ENCODE measurements at places on chromosomes 5 and 9.

DNA sequence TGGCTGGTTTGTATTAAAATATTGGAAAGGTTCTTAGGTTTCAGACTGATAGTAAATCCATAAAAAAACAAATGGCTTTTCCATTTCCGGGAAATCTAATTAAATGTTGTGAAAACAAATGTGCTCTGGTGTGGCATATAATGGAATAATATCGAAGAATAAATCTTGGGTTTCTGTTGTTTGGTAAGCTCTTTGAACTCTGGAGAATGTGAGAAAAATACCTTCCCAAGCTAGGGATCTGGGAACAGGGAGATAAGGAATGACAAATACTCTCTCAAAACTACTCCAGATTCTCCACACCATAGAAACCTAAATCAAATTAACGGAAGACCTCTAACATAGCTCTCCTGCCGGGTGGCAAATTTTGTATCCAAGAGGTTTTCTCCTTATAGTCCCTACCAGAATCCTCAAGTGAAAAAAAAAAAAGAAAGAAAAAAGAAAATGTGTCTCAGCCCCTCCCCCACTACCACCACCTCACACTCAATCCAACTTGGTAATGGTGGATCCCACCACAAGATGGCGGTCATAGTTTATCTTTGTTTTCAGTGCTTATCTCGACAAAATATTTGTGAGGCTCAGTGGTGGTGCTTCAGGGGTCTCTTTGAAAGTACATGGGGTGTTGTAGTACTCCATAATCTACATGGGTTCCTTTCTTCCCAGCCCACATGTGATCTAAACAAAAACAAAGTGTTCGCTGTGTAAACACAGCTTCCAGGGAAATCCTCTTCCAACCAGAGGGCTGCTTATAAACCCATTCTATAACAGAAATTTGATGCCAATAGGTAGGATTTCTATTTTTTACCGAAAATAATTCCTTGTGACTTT is 54.5 kb upstream of the FST start:
- no peak for DNase-seq

DNA sequence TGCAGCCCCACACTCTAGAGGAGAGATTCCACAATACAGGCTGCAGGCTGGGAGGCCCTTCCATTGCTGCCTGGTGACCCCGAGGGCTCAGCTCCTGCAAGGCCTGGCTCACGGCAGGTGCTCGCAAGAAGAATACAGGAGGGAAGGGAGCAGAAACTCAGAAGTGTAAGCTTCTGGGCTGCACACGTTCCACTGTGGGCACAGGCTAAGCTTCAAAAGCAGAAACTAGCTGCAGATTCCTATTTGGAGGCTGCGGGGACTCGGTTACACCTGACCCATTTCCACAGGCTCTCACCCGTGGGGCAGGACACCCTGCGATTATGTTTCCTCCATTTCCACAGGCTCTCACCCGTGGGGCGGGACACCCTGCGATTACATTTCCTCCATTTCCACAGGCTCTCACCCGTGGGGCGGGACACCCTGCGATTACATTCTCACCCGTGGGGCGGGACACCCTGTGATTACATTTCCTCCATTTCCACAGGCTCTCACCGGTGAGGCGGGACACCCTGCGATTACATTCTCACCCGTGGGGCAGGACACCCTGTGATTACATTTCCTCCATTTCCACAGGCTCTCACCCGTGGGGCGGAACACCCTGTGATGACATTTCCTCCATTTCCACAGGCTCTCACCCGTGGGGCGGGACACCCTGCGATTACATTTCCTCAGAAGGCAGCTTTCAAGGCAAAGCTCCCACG is 10.3 kb downstream of the LPCAT1 start:
- DNase-seq = no peak

- no peak for DNase-seq
Observed at GRCh38 chr5:157047898-157048297, 11.0 kb downstream of the HAVCR1 start.

DNA sequence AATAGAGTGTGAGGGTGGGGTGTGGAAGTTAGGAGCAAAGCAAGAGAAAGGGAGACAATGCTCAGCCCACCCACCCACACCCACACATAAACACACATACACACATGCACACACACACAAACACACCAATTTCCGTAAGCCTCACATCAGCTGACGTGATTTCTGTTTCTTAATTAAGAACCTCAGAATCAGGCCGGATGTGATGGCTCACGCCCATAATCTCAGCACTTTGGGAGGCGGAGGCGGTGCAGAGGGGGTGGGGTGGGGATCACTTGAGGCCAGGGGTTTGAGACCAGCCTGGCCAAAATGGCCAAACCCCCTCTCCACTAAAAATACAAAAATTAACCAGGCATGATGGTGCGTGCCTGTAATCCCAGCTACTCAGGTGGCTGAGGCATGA is 26.4 kb upstream of the PIK3R1 start:
- no peak for DNase-seq

DNA sequence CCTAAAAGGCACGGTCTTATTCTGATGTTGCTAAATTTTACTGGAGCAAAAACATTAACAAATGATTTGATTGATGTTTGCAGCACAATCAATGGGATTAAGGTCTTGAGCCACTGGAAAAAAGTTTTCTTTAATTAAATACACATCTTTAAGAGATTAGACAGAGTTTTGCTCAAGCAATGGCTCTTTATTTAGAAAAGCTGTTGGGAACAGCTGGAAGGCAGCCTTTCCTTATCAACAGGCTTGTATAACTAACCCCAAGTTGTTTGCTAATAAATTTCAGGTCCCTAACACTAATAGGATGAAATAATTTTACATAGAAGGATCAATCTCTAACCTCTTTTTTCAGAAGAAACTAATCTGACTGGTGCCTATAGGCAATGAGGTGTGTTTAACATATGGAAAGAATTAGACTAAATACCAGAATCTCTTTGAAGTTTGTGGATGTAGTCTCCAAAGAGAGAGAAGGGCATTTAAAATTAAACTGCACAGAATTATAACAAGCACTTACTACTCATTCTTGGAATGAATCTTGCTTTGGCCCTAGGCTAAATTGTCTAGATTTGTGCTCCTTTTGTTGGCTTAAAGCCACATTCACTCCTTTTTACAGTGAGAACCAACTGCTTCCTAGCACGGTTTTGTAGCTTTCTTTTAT is 67.3 kb upstream of the TNFAIP8 start:
- DNase-seq = no peak

GRCh38 chr5:75460942-75461610 is 50.4 kb downstream of the CERT1 start:
- no peak for DNase-seq

DNA sequence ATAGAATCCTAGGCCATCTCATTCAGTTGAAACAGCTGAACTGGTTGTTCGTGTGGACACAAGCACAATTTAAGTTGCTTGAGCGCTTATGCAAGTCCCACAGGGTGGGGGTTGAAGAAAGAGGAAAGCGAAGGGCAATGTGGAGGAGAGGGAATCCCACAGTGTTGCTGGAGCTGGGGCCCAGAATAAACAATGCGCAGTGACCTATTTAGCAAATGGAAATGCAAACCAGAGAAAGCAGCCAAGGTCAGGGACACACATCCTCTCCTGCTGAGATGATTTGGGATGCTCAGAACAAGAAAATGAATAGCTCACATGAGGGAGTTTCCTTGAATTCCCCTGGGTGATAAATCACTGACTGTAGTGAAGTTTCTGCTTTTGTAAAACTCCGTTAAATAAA is 838.3 kb downstream of the TLE4 start:
- no peak for DNase-seq

DNA sequence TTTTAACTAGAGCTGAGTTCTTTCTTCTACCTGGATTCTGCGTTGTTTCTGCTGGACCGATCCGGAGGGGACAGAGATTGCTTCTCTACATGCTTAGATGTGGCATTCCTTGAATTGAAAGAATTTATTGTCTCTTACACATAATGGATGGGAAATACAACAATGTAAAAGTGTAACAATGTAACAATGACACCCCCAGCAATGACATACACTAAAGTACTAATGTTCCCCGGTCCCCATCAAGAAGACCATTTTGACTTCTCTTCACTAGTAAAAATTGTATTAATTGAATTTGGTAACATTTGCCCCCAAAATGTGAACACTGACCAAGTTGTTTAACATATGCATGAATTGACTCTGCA is 760.2 kb downstream of the TAF11L14 start:
- DNase-seq = no peak

DNA sequence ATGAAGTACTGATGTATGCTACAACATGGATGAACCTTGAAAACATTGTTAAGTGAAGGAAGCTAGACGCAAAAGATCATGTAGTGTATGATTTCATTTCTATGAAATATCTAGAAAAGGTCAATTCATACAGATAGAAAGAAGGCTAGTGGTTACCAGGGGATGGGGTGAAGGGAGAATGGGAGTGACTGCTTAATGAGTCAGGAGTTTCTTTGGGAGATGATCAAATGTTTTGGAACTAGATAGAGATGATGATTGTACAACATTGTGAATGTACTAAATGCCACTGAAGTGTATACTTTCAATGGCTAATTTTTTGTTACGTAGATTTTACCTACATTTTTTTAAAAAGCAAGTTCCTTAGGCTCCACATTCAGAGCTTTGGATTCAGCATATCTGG is 14.9 kb upstream of the DELE1 start:
- no peak for DNase-seq

- DNase-seq = no peak
Observed at GRCh38 chr5:81936750-81937149, 35.1 kb upstream of the ATG10 start.

- DNase-seq = no peak
Observed at GRCh38 chr5:54581831-54582548, 64.4 kb downstream of the SNX18 start.

DNA sequence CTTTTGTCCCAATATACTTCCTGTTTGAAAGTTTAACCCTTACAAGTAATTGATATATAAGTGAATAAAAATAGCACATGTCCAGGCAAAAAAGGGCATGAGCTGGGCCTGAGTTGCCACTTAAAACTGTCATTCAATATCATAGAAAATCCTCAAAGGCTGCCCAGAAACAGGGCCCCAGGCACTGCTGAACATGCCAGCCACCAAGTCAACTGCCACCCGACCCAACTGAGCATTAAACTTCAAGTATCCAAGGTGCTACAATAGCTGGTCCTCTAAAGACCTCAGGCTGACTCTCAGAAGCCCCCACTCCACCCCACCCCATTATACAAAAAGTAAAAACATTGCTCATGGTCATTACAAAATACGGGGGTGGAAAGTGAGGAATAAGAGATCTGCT is 83.7 kb downstream of the CEMIP2 start:
- no peak for DNase-seq

DNA sequence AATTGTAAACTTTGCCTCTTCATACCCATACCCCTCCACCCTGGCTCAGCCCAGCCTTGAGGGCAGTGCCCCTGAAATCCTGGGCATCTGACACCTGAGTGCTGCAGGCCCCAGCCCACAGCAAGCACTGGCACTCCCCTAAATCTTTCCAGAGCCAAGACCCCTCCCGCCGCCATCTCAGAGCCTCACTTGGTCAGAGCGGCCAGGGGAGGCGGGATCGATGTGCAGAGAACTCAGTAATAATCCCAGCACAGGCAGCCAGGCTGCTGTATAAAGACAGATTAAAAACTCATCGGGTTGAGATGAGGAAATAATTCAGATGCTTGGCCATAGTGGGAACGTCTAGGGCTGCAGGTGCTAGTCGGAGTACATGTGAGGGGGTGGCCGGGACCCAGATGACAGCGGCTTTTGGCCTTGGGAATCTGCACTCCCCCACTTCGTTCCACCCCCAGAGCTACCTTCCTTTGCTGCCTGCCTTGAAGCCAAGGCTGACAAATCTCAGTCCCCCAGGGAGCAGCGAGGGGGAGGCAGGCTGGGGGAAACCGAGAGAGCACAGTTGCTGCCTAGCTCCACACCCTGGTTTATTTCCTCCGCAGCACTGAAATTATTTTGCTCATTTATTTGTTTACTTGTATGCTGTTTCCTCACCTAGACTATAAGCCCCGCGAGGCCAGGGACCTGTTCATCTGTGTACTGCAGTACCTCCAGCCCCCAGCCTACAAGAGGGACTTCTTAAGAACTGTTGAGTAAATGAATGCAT is 19.5 kb upstream of the ARAP3 start:
- no peak for DNase-seq
